ENCODE measurements at places on chromosomes 2 and 18. TPM values are rescaled to one million over a fixed set of nuclear protein-coding genes. Genes with fewer than 3 reads are reported as not detected.

Gene OSR1
- 2.3 TPM for total RNA-seq

Gene ADGRF3
- under 0.01 TPM for total RNA-seq

Gene ROCK2
- total RNA-seq: 13.5 TPM

Gene XIRP2
- not detected for total RNA-seq

Gene SLC9A4
- not detected for total RNA-seq

Gene VAMP8
- not detected for total RNA-seq

Gene CABYR
- 4.0 TPM for total RNA-seq

Gene KCNE4
- 0.18 TPM for total RNA-seq

Gene SERPINB12
- total RNA-seq: not detected

Gene EML6
- total RNA-seq: 0.35 TPM

Gene UGT1A3
- not detected for total RNA-seq

Gene CGREF1
- 1.8 TPM for total RNA-seq

Gene DLX1
- total RNA-seq: not detected

Gene DNER
- 3.2 TPM for total RNA-seq

Gene SERPINB11
- not detected for total RNA-seq

Gene PASK
- 6.6 TPM for total RNA-seq

Gene DLX2
- total RNA-seq: not detected

Gene OSBPL1A
- 16.8 TPM for total RNA-seq

Gene REEP1
- total RNA-seq: not detected

Gene TRIM43
- total RNA-seq: not detected

Gene IL36B
- not detected for total RNA-seq

Gene DNAH7
- total RNA-seq: 0.86 TPM

Gene CHRND
- total RNA-seq: not detected

Gene RAB6C
- not detected for total RNA-seq

Gene ASXL2
- total RNA-seq: 6.6 TPM

All from myometrial cell (primary cell).